Fibroblast of the conjunctiva (primary cell): ENCODE measurements at places on chromosomes 2 and 18.

DNA sequence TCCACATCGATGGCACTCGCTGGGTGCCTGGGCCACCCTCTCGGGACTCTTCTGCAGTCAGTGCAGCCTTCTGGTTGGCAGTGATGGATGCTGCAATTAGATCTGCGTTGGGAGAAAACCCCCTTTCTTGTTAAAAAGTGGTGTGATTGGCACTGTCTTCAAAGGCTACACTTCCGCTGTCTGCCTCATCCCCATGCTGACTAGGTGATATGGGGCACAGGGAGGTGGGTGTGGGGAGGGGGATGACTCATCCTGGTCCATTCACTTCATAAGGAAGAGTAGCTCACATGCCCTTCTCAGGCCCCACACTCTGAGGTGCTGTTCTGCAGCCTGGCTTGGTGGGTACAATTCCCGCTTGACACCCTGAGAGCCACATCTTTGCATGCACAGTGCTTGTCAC lies 77.4 kb downstream of the THNSL2 start:
- no peak for DNase-seq

- no peak for DNase-seq
Observed at GRCh38 chr2:102480285-102481195, 7.5 kb downstream of the SLC9A4 start.

DNA sequence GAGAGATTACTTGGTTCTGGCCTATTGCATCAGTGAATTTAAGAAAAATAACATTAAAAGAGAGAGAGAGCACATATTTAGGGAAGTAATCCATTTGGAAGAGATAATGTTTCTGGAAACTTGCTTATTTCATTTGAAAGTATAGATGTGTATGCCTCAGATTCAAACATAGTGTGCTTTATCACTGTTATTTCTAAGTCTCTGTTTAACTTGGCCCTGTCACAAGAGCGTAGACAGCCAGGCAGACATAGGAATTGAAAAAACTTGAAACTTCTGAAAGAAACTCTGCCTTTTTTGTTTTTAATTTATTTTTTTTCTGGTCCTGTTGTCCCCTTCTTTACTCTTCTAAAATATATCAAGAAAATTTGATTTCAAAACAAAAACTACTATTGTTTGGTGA lies 849.1 kb downstream of the CNTNAP5 start:
- no peak for DNase-seq

DNA sequence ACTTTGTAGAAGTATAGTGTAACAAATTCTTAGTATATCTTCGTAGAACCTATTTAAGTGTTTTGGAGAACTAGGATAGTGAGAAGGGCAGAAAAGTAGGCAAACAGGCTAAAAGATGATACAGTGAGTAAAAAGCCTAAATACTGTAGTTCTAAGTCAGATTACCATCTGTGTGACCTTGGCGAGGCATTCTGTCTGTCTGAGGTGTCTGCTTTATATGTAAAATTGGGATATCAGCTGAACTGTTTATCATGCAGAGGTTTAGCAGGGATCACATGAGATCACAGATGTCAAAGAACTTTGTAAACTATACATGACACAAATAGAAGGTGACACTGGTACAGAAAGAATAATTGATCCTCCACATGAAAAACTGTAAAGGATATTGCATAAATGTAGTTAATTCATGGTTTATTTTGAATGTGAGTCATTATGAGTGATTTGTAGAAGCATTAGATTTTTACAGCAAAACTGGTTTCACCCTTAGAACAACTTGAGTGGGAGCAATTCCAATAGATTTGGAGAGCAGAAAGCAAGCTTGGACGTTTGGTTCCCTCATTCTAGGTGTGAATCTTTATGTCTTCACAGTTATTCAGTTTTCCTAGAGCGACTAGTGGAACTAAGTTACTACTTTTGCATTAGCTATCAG lies 41.9 kb downstream of the TAF1B start:
- no peak for DNase-seq

GRCh38 chr2:145690183-145690778 lies 1170.4 kb upstream of the ZEB2 start:
- DNase-seq = no peak

- DNase-seq = no peak
Observed at GRCh38 chr2:165391791-165392190, 77.7 kb upstream of the CSRNP3 start.

GRCh38 chr2:217016796-217017419 lies 157.0 kb upstream of the TNP1 start:
- DNase-seq = no peak

DNA sequence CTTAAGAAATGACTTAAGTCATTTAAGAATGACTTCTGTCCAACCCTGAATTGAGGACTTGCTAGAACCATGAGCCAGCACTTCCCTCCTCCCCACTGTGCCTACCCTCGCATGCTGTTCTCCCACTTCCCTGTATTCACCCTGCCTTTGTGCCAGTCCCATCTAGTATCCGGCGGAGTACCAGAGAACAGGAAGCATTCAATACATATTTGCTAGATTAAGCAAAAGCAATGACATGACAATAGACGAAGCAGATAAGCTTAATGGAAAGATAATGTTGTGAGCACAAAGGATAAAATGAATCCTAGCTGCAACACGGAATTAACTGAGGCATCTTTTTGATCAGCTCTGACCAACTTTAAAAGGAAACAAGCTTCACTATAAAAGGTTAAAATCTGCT lies 328.5 kb downstream of the TDRD15 start:
- DNase-seq = no peak

- no peak for DNase-seq
Observed at GRCh38 chr18:26419746-26420145, 128.6 kb downstream of the KCTD1 start.

DNA sequence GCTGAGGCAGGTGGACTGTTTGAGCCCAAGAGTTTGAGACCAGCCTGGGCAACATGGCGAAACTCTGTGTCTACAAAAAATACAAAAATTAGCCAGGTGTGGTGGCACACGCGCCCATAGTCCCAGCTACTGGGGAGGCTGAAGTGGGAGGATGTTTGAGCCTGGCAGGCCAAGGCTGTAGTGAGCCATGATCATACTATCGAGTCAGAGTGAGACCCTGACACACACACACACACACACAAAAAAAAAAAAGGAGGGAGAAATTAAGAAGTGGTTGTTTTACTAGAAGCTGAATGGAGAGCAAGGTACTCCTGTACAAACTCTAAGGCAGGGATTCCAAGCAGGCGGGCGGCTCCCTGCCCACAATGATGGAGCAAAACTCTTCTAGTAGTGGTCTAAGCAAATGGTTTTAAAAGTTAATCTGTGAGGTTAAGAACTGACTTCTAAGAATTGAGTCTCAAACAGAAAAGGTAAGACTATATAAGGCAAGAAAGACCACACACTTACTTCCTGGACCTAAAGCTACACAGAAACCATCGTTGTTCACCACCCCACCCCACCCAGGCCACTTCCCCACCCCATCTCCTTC lies 2.6 kb downstream of the ANKRD44 start:
- no peak for DNase-seq

GRCh38 chr2:184113696-184114403 lies 484.5 kb upstream of the ZNF804A start:
- DNase-seq = no peak

DNA sequence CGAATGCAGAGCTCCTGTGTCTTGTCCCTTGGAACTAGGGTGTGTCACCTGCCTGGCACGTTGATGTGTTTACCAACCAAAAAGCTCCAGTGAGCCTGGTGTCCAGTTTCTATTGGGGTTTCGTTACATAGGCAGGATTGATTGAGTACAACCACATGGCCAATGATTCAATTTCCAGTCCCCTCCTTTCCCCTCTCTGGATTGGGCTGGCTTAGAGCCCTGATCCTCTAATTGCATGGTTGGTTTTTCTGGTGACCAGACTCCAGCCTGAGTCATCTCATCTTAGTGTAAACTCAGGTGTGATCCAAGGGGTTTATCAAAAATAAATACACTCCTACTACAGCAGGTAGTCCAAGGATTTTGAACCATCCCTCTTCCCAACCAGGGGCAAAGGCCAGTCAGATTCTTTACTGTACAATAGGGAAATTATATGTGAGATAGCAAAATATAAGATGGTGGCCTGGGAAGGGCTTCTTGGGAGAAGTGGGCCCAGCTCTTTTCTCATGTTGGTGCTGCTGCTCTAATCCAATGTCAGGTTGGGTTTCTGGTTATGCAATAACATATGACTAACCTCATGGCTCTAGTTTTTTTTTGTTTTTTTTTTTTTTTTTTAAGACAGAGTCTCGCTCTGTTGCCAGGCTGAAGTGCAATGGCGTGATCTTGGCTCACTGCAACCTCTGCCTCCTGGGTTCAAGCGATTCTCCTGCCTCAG lies 64.7 kb upstream of the MGAT5 start:
- peak; percentile 34 for DNase-seq

- peak; percentile 26 for DNase-seq
Observed at GRCh38 chr18:43587538-43588153, 310.4 kb upstream of the SYT4 start.

GRCh38 chr2:105744909-105745853 lies at the start of gene NCK2:
Gene NCK2 (plus strand): TSS chr2:105744912. CDS start chr2:105855064, 110,152 bp downstream.
- no peak for DNase-seq

GRCh38 chr2:236170590-236171165 lies 2.5 kb upstream of the GBX2 start:
- DNase-seq = no peak

DNA sequence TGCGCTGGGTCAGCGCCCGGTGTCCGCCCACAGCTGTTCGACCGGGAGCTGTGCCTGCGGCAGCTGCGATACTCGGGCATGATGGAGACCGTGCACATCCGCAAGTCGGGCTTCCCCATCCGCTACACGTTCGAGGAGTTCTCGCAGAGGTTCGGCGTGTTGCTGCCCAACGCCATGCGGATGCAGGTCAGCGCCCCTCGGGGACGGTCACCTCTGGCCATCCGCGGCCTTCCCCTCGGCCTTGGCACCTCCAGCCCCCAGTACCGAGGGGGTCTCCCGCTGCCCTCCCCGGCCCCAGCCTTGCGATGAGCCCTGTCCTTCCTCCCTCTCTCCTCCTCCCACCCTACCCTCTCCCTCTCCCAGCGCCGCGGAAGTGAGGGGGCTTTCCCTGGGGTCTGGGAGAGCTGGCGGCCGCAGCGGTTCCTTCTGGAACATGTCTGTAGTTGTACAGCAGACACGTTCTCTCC lies 53.2 kb upstream of the GPR17 start:
- DNase-seq = no peak

GRCh38 chr2:50596515-50596914 lies 435.4 kb downstream of the NRXN1 start:
- no peak for DNase-seq

DNA sequence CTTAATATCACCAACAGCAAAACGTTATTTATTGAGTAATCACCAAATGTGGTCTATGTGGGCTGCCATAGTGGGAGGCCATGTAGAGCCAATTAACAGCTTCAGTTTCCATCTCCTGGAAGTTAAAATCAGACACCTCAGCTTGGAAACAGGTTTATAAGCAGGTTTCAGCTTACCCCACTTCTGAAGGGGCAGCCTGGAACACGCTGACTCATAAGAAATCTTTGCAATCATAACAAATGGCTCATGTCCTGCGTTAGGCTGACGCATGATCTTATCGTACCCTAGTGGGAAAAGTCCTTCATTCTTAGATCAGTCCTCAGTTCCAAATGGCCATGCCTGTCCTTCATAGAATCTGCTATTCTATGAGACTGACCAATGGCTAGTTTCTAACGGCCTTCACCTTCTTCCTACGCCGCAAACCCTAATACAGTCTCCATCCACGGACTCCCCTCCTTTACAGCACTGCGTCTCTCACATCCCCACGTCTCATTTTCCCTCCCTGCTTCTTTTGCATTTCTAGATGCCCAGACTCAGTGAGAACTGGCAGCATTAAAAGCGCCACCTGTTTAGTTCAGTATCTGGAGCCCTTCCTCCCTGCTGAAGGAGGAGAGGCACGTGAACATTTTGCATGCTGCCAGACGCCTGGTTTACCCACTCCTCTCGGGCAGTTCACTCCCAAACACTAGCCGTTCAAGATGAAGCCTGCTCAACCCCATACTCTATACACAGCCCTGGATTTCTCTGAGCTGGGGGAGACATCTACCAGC lies 24.2 kb upstream of the BZW1 start:
- peak; percentile 76 for DNase-seq

DNA sequence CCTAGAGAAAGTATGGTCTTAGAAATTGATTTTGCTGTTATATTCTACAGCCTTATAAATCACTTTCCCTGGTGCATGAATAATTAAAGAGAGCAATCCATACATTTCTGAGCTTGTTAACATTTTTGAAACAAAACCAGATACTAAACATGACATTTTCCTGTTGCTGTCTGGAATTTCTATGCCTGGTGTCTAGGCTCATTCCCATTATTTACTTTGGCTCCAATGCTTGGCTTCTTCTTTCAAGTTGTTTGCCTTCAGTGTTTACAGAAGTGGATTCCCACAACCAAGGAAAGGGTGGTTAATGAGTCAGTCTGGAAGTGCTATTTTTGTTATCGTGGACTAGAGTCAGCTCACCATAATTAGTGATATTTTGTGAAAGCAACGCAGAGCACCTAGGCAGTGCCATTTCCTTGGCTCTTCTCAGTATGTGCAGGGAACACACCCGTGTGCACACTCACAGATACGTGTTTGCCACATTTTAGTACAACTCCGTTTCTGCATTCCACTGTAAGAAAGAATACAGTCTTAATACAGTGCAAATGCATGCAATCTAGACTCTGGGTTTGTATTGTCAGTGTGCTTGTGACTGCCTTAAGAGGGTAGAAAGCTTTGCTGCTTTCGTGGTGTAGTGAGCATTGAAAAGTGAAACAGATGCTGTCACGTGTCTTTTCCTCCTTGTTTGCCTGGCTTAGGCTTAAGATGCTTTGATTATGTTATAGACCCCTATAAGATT lies 185.0 kb upstream of the RASGRP3 start:
- DNase-seq = no peak

DNA sequence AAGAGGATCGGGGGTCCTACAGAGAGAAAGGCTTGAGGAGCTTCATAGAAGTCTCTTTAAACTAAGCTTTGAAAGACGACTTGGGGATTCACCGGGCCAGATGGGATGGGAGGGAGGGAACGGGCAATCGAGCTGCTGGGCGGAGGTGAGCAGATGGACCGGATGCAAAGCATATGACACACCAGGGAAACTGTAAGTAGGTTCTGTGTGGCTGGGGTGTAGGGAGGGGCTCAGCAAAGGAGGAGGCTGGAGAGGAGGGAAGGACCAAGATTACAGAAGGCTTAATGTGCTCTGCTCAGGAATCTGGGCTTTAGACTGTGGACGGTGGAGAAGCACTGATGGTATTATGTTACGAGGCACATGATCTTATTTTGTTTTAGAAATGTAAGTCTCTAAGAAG lies 131.5 kb downstream of the MAIP1 start:
- DNase-seq = no peak

- DNase-seq = no peak
Observed at GRCh38 chr2:233011702-233012131, 1.3 kb downstream of the NGEF start.

DNA sequence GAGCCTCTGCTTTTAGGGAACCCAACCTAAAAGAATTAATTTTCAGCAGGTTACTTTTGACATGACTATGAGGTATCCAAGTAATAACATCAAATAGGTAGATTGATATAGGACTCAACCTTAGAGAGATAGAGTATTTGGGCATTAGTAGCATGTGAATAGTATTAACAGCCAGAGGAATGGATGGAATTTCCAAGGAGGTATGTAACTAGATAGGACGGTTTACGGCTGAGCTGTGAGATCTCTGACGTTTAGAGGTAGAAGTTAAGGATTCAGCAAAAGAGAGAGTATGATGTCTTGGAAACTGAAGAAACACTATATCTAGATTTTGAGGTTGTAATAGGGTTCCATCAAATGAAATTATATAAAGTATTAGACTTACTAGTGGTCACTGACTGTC lies 70.3 kb downstream of the HNMT start:
- DNase-seq = no peak
